Breast epithelium (tissue), 4 donors: ENCODE measurements at places on chromosomes 7 and 10. TPM values are rescaled to one million over a fixed set of nuclear protein-coding genes. Genes with fewer than 3 reads are reported as not detected.

GRCh38 chr7:82839063-82839462 is 323.6 kb downstream of the PCLO start:
- DNase-seq = no peak

DNA sequence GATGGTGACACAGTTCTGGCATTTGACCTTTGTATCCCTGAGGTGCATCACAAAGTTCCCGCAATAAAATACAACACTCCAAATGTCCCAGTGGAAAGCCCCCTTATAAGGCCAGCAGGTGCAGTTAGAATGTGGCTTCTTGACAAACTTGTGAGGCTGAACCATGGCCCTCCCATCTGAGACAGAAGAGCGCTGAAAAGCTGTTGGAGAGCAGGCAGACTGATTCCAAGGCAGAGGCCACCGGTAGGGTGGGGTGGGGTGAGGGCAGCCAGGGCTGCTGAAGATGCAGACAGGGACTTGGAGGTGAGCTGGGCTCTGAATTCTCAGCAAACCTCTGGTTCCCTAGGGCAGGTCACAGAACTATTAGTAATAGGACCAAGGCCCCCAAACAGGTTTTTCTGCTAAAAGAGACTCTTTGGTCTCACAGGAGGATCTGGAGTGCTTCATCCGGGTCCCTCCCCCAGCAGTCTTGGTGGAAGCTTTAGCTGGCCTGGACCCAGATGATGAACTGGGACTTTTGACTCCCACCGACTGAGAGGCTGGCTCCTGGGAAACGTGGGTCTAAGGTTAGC is 15.6 kb upstream of the CHST3 start:
- DNase-seq = no peak

- DNase-seq = no peak
Measured at GRCh38 chr7:111339006-111339405, 223.3 kb downstream of the IMMP2L start.

MYH16 gene
- total RNA-seq = not detected
